Stimulated activated CD8-positive, alpha-beta memory T cell treated with anti-CD3 and anti-CD28 coated beads, Interleukin-7, amount 100 ng/mL, for 1 hour (primary cell): ENCODE measurements at places on chromosomes 2 and 18.

GRCh38 chr18:46728219-46728930 lies 28.5 kb downstream of the ST8SIA5 start:
- no peak for DNase-seq

DNA sequence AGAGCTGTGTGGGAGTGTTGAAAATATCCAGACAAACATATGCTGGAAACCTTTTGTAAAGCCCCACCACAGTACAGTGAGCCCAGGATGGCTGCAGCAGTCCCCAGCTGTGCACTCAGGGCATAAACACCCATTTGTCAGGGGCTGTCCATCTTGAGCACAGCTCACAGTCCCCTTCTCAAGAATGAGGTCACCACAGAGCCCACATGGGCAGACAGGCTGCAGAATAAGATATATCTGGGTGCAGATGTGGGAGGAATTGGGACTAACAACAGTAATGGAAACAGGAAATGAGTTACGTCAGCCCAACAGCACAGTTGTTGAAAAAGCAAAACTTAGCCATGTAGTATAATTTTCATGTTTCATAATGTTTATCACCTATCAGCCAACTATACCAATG lies 219.6 kb downstream of the ETAA1 start:
- no peak for DNase-seq

DNA sequence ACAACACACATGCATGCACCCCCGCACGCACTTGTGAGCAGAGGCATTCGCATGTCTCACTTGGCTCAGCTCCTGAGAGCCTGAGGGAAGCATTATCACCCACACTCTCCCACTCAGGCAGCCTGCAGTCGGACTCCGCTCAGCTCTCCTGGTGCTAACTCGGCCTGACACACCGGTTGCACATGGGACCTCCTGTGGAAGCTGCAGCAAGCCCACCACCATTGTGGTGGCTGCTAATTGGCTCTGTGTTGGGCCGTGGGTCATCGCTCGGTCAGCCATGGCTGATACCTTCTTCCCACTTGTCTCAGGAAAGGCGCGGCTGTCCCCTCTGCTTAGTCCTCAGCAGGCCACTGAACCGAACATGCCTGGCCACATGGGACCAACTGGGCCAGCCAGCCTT lies 13.7 kb upstream of the TEX261 start:
- DNase-seq: no peak

DNA sequence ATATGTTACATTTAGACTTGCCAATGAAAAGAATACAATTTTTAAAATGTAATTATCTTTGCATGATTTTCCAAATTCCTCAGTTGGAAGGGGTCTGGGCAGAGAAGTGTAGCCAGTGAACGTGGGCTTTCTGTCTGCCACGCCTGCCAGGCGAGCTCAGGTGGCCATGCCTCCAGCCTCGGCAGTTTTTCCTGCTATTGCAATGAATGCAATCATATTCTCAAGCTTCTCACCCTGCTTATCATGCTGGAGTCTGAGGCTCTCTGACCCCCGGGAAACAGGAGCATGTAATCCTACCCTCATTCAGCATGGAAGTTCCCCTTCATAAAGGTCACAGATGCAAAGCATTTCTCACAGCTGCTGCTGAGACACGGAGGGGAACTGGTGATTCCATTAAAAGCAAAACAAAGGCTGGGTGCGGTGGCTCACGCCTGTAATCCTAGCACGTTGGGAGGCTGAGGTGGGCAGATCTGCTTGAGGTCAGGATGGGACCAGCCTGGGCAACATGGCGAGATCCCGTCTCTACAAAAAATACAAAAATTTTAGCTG lies 154.8 kb downstream of the MBP start:
- DNase-seq: no peak

GRCh38 chr2:10545556-10545955 lies 97.4 kb upstream of the ODC1 start:
- DNase-seq: no peak
